ENCODE measurements at places on chromosomes 12 and 14. TPM values are rescaled to one million over a fixed set of nuclear protein-coding genes. Genes with fewer than 3 reads are reported as not detected.

DNA sequence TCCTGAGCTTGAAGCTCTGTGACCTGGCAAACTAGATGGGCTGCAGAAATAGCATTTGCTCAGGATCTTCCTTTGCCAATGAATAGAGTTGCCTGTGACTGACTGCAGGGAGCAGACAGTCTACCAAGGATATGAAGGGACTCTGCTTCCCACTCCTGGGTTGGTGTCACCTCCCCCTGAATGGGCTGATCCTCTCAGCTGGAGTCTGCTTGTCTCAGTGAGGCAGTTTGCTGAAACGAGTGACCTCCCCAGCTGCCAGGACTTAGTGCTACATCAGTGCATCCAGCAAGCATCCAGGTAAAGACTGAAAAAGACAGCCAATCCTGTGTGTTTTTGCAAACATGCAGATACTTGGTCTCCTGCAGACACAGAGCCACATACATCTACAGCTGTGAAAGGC lies 28.5 kb downstream of the PAH start:
- no peak overlapping the region for H3K4me3 ChIP-seq
- DNase-seq: no peak
- no peak overlapping the region for H3K27ac ChIP-seq
- H3K4me1 ChIP-seq: no peaks in the 10 kb centered on the region
- H3K27me3 ChIP-seq: no peaks in the 10 kb centered on the region

DNA sequence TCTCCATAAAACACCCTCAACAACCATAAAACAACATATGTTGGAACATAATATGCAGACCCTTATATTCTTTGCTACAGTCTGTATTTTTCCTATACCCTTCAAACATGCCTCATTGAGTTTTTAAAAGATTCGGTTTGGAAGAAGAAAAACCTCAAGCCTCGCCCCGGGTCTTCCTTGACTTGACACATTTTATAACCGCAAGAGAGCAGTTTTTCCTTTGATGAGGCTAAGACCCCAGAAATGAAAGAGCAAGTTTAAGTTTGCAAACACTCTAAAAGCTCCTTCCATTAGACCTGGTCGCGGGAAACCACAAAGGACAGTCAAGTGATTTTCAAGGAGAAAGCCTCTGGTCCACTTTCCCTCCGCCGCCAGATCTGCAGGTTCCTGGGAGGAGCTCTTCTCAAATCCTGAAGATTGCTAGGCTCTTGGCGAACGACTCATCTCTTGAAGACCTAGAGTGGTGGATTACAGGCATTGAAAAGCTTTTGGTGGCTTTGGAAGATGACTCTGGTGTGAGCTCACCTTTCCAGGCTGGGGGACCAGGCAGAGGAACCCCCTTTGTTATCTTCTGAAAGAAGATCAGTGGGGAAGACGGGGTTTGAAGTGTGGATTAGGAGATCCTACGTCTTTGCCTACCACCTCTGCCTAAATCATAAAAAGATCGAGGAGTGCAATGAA lies at the start of gene ASCL4:
Gene ASCL4, plus strand, starts transcription at position 356 of the 681 bp plus-strand sequence. CDS start 515 bp downstream, outside the sequence.
- no peak within 1 kb of the TSS for H3K4me3 ChIP-seq
- DNase-seq: no peak
- no peaks in the 10 kb centered on the region for H3K36me3 ChIP-seq
- H3K4me1 ChIP-seq: no peaks in the 10 kb centered on the region
- H3K27ac ChIP-seq: no peak within 1 kb of the TSS

KERA gene
- not detected for total RNA-seq

DNA sequence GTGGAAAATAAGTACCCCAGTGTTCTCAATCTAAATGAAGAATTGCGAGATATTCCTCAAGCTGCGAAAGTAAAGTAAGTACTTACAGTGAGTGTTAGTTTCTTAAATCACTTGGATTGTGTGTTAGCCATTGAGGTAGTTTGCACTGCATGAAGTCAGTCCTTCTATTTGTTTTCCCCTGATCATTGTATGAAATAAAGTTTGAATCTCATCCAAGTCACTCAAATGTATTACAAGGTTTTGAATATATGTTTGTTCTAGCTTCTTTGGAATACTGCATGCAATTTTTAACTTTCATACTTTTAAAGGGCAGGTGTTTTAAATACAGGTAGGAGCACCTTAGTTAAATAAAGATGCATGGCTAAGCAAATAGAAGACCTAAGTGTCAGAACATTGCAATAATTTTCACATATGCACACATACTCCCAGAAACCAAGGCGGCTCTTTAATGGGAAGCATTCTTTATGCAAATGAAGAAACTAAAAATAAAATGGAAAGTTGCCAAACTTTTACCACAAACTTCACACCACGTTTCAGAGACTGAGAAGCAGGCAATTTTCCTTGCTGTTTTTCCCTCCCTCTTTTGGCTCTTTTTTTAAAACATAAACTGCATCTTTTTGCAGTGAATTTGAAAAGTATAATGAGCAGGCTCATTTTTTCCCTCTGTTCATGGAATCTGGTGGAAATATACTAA lies 105.6 kb downstream of the GPR135 start:
- no peak overlapping the region for H3K4me3 ChIP-seq
- peaks cover 32% of the 10 kb centered on the region for H3K4me1 ChIP-seq
- no peak overlapping the region for H3K27ac ChIP-seq
- no peaks in the 10 kb centered on the region for H3K27me3 ChIP-seq
- H3K36me3 ChIP-seq: peaks cover 7% of the 10 kb centered on the region

- H3K4me1 ChIP-seq: no peaks in the 10 kb centered on the region
- no peak for DNase-seq
- H3K36me3 ChIP-seq: no peaks in the 10 kb centered on the region
- peaks cover 8% of the 10 kb centered on the region for H3K27me3 ChIP-seq
- H3K4me3 ChIP-seq: no peak overlapping the region
- H3K27ac ChIP-seq: no peak overlapping the region
Observed at GRCh38 chr14:104171895-104172294, 33.5 kb downstream of the KIF26A start.

TAS2R8 gene
- total RNA-seq: not detected

SSPN gene
- total RNA-seq: 6.3 TPM

DNA sequence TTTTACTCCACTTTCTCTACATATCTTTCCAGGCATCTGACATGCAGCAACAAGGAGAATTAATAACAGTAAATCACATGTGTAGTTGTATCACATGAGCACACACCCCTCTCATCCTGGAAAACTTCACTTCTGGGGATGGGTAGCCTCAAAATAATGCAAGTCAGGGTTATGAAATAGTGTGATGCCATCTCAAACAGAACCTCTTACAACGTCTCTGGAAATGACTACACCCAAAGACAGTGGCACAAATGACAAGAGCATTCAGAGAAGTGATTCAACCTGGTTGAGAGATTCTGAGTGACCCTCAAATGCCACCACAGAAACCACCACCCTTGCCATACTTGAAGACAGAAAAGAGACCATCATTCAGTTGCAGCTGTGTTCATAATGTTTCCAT lies 2.8 kb downstream of the DIO2 start:
- no peak overlapping the region for H3K4me3 ChIP-seq
- H3K36me3 ChIP-seq: no peaks in the 10 kb centered on the region
- no peaks in the 10 kb centered on the region for H3K4me1 ChIP-seq

ACSS3 gene
- 13.9 TPM for total RNA-seq

DNAI7 gene
- 0.23 TPM for total RNA-seq

DNA sequence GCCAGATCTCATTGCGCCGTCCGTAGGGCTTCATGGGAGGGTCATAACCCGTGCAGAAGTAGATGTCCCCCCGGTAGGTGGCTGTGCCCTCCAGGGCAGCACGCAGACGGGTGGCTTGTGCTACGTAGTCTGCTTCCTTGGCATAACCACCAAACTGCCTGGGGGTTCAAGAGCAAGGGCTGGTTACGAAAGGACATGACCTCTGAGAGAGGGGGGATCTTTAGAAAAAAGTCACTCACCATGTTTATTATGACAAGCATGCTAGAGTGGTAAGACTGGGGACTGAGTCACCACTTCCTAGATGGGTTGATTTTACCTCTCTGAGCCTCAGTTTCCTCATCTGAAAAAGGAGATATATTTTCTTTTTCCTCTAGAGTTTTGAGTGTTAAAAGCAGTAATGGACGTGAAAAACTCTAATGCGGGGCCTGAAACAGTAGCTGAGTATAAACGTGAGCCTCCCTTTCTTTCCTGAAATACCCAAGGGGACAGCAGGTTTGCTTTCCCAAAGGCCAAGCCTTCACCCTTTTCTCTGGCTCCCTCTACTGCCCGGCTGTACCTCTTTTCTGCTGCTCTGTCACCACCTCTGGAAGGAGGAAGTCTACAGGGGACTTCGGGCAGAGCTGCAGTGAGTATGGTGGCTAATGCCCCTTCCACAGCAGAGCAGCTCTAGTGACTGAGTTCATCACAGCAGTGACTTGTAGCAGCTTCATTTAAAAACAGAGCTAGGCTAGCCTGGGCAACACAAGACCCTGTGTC lies 23.5 kb upstream of the GPRC5D start:
- H3K36me3 ChIP-seq: peaks cover 9% of the 10 kb centered on the region
- no peak overlapping the region for H3K4me3 ChIP-seq
- no peaks in the 10 kb centered on the region for H3K27me3 ChIP-seq

GRCh38 chr14:22448905-22449599 lies 140.0 kb downstream of the DAD1 start:
- H3K36me3 ChIP-seq: no peaks in the 10 kb centered on the region
- H3K4me1 ChIP-seq: peaks cover 8% of the 10 kb centered on the region
- no peak for DNase-seq
- no peak overlapping the region for H3K27ac ChIP-seq
- H3K4me3 ChIP-seq: no peak overlapping the region

- H3K27ac ChIP-seq: no peak overlapping the region
- no peak overlapping the region for H3K4me3 ChIP-seq
- no peaks in the 10 kb centered on the region for H3K36me3 ChIP-seq
- H3K27me3 ChIP-seq: no peaks in the 10 kb centered on the region
Observed at GRCh38 chr12:59548930-59549329, 46.9 kb upstream of the SLC16A7 start.

DNA sequence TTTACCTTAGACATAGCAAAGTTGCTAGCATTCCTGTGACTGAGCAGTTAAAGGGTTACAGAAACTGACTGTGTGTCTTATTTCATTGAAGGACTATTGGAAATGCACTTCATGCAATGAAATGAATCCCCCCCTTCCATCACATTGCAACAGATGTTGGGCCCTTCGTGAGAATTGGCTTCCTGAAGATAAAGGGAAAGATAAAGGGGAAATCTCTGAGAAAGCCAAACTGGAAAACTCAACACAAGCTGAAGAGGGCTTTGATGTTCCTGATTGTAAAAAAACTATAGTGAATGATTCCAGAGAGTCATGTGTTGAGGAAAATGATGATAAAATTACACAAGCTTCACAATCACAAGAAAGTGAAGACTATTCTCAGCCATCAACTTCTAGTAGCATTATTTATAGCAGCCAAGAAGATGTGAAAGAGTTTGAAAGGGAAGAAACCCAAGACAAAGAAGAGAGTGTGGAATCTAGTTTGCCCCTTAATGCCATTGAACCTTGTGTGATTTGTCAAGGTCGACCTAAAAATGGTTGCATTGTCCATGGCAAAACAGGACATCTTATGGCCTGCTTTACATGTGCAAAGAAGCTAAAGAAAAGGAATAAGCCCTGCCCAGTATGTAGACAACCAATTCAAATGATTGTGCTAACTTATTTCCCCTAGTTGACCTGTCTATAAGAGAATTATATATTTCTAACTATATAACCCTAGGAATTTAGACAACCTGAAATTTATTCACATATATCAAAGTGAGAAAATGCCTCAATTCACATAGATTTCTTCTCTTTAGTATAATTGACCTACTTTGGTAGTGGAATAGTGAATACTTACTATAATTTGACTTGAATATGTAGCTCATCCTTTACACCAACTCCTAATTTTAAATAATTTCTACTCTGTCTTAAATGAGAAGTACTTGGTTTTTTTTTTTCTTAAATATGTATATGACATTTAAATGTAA lies 31.5 kb downstream of the MDM2 start:
- no peaks in the 10 kb centered on the region for H3K27me3 ChIP-seq
- H3K4me1 ChIP-seq: no peaks in the 10 kb centered on the region
- peaks cover 91% of the 10 kb centered on the region for H3K36me3 ChIP-seq
- H3K27ac ChIP-seq: no peak overlapping the region
- no peak overlapping the region for H3K4me3 ChIP-seq
- DNase-seq: no peak

DNA sequence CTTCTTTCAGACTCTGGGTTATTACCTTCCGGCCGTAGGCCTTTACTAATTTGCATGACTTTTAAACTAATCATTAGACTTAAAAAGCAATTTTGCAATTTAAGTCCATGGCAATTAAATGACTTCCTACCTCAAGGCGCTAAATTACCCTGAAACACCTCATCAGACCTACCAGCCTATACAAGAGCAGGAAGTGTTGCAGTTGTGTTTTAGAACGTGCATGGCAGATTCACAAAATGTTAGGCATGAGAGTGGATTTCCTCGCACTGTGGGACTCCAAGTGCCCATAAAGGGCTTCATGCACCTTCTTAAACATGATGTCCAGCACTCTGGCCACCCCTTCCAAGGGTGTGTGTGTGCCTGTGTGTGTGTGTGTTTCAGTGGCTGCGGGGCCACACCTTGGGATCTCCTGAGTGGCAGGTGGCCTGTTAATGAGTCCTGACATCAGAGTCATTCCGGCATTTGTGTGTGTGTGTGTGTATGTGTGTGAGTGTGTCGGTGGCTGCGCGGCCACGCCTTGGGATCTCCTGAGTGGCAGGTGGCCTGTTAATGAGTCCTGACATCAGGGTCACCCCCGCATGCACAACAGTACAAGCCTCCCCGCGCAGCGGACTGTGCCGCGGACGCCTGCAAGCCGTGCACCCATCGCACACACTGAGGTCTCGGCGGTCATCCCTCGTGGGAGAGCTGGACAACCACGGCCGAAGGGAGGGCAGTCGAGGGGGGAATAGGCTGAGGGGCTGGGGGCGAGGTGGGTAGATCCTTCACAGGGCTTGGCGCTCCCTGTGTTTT lies 900 bp downstream of the C2CD5 start:
- H3K27ac ChIP-seq: peak overlapping the region; percentile 96
- H3K36me3 ChIP-seq: no peaks in the 10 kb centered on the region
- no peaks in the 10 kb centered on the region for H3K27me3 ChIP-seq
- H3K4me1 ChIP-seq: peaks cover 5% of the 10 kb centered on the region

GRCh38 chr14:57464008-57464730 lies 29.5 kb downstream of the CCDC198 start:
- no peaks in the 10 kb centered on the region for H3K36me3 ChIP-seq
- no peaks in the 10 kb centered on the region for H3K4me1 ChIP-seq
- no peak overlapping the region for H3K27ac ChIP-seq
- H3K27me3 ChIP-seq: no peaks in the 10 kb centered on the region

DNA sequence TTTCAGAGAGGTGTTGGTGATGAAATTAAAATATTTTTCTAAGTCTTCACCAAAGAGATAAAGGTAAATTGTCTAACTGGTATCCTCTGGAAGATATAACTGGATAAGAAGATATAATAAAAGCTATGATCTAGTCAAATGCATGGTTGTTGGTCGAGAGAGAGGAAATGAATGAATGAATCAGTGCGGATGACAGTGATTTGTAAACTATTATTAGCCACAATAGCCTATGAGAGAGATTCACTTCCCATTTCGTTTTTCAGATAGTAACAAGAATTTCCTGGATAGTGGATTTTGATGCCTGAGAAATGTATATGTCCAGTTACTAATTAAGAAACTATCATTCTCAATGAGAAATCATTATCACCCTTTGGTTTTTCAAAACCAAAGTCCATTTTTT lies 63.1 kb downstream of the HEATR5A start:
- H3K4me1 ChIP-seq: peaks cover 8% of the 10 kb centered on the region
- DNase-seq: no peak
- H3K36me3 ChIP-seq: peaks cover 2% of the 10 kb centered on the region
- H3K27me3 ChIP-seq: no peaks in the 10 kb centered on the region
- no peak overlapping the region for H3K4me3 ChIP-seq
